ENCODE measurements at places on chromosomes 4 and X.

GRCh38 chr4:2284161-2284933, 22.4 kb upstream of the MXD4 start:
- no peak for DNase-seq

DNA sequence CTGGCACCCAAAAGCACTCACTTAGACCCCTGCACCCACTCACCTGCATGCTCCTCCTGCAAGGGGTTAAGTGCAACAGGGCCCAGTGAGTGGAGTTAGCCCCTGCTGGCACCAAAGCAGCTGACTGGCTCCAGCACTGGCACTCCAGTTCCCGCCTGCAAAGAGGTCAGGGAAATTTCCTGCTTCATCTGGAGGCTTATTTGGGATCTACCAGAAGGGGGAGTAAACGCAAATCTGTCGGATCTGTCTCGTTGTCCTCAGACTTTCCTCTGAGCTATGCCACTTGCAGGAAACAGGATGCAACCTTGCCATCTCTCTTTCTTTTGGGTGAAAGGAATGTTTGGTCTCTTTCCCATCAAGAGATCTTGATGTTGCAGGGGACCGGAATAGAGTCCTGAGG, 435.6 kb downstream of the PCDH10 start:
- DNase-seq = peak; percentile 30

GRCh38 chrX:42678133-42678532, 99.8 kb downstream of the PPP1R2C start:
- peak; percentile 17 for DNase-seq

- DNase-seq = no peak
Observed at GRCh38 chr4:145763399-145763798, 83.5 kb downstream of the C4orf51 start.

DNA sequence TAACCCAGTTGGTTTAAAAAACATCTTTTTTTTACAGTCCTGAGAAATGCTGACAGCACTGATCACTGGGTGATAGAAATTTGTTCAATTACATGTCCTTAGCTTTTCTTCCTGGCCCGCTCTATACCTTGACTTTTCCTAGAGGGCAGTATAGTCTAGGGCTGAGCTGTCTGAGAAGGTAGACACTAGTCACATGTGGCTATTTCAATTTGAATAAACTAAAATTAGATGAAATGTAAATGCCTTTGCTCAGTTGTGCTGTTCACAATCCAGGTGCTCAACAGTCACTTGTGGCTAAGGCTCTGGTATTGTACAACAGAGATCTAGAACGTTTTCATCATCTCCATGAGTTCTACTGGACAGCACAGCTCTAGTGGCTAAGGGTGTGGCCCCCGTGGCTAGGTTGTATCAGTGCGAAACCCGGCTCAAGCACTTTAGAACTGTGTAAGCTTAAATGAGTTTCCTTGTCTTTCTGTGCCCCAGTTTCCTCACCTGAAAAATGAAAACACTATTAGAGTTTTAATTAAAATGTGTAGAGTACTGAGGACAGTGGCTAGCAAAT, 111.6 kb upstream of the WDR17 start:
- peak; percentile 36 for DNase-seq

- no peak for DNase-seq
Observed at GRCh38 chr4:169870507-169870906, 112.8 kb upstream of the HPF1 start.

- DNase-seq = no peak
Observed at GRCh38 chr4:1229117-1229849, 19.6 kb downstream of the CTBP1 start.

GRCh38 chr4:179662522-179662921, 2220.3 kb upstream of the AGA start:
- no peak for DNase-seq

DNA sequence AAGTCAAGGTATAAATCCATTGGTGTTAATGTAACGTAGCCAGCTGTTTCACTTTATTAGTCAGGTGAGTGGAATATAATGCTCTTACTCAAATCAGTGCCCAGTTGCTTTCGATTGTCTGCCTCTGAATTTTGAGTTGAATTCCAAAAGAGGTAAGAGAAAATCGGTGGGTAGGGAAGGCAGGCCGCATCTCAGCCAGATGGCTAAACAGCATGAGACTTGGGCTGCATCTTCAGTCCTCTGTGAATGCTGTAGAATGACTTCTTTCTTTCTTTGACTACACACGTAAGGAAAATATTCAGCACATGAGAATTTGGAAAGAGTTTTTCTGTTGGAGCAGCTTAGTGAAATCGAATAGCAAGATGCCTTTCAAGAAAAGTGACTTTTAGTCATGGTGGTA, 49.5 kb downstream of the TSPAN7 start:
- DNase-seq = no peak

- DNase-seq = no peak
Observed at GRCh38 chrX:47530049-47530448, 31.0 kb upstream of the ARAF start.

DNA sequence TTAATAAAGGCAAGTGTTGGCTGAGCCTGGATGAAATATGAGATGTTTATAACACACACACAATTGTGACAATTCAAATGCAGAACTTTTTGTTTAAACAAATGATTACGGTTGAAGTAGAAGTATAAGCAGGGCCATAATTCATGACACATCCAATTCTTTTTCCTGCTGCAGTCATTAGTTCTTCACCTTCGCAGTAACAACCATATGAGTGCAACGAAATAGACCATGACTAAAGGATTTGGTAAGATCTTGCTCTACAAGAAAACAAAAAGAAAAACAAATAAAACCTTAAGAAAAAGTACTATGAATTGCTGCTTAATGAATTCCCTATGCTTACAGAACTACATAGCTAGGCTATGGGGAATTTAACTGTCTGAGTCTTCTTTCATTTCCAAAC, 13.9 kb upstream of the BMPR1B start:
- no peak for DNase-seq

DNA sequence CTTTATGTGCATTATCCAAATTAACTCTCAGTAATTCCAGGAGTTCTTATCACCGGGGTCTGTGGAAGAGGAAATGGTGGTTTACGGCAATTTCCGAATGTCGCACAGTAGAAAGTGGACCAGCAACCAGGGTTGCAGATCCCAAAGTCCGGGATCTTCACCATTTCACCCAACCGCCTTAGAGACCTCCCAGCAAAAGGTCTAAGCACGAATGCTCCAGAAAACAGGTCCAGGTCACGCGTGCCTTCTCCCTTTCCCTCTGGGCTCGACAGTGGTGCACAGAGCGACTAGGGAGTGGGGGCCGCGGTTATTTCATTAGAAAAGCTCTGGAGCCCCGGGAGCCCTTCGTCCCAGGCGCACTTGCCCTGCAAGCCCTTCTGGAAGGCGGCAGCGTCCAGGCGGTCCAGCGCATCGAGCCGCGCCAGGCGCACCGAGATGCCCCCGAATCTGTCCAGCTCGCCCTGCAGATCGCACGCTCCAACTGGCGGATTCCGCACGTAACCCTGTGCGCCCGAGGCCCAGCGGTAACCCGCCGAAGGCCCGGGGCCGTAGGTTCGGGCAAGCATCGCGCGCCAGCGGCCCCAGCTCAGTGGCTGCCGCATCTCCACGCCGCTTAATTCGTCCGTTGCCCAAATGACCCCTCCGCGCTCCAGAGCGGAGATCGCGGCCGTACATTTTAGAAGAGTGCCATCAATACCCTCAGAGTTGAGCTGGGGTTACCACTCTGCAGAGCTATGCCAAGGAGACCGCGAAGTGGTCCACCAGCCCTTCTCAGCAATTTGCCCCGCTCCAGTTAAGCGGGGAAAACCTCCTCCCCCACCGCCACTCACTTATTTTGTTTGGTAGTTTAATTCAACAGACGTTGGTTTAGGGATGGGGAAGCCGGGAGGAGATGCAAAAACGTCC, at the start of gene NUDT6:
Gene NUDT6 (minus strand): TSS at position 627 of the 906 bp plus-strand sequence. CDS start 25 bp downstream, at position 602.
- peak; percentile 75 for DNase-seq

GRCh38 chr4:105060628-105061027, 86.0 kb upstream of the TET2 start:
- DNase-seq = no peak

GRCh38 chr4:184384810-184385557, 89.4 kb downstream of the IRF2 start:
- no peak for DNase-seq

DNA sequence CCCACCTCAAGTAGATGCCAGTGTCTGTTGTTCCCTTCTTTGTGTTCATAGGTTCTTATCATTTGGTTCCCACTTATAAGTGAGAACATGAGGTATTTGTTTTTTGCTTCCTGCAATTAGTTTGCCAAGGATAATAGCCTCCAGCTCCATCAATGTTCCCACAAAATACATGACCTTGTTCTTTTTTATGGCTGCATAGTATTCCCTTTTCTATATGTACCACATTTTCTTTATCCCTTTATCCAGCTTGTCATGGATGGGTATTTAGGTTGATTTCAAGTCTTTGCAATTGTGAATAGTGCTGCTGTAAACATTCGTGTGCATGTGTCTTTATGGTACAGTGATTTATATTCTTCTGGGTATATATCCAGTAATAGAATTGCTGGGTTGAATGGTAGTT, 138.4 kb downstream of the GLRA3 start:
- no peak for DNase-seq

DNA sequence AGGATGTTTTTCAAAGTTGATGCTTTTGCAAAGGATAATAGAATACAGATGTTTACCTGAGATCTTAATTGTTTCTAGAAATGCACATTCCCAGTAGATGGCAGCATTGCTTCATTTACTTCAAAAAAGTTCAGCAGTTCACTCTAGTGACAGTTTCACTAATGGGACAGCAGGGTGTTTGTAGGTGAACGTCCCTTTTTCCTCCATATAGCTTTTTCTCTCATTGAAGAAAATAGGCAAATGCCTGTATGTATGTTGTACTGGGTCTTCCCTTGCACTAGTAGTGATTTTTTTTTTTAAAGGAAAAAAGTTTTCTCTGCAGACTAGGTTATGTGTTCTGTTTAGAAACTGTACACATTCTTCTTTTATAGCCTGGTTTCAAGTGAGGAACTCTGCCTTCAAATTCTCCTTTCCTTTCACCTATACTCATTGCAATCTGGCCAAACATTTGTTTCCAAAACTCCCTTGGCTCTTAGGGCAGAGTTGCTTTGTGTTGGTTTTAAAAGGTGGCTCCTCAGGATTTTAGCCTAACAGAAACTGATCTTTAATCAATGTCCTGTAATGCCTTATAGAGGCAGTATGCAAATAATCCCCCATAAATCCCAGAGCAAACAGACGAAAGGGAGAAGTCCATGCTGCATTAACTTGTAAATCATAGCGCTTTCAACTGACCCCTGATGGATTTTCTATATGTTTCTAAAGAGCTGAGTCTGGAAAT, 86.3 kb downstream of the EGF start:
- peak; percentile 50 for DNase-seq

- DNase-seq = no peak
Observed at GRCh38 chr4:186016796-186017195, 52.2 kb upstream of the TLR3 start.

DNA sequence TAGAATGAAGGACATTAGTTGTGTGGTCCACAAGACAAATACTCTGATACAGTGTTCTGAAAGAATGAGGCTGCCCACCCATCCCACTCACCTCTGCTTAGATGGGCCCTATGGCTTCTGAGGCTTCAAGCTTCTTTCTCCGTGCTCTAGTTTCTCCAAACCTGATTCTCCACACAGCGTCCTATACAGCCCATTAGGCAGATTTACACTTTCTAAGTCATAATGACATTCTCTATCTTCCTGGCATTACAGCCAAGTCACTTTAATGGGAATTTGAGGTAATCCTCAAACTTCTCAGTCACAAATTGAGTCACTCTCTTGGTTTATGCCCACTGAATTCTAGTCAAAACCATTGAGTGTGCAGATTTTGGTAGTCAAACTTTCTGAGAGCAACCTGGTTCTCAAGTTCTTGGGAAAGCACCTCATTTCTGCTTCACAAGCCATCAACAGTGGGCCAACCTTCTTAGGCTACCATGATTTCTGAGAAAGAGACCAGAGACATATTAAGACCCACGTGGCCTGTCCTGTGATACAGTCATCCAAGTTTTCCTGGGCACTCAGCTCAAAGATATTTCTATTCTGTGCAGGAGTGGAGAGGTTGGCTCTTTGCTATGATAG, 6.2 kb upstream of the SETD7 start:
- no peak for DNase-seq

- DNase-seq = no peak
Observed at GRCh38 chrX:72348247-72348979, 42.7 kb upstream of the CITED1 start.

DNA sequence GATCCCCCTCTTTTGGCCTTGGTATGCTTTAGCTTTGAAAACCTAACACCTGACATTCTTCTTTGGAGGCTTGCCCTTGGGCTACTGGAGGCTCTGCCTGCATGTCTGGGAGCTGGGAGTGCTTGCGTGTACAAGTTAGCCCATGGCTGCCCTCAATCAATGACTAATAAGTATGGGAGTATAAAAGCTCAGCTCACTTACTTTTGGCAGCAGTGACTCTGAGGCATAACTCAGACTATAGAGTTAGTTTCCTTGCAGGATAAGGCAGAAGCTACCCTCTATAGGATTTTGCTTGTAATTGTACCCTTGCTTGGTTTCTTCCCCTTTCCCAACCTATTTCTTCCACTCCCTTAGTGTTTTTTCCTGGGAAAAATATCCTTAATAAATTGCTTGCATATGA, 247.9 kb downstream of the PPP1R2C start:
- DNase-seq = no peak

DNA sequence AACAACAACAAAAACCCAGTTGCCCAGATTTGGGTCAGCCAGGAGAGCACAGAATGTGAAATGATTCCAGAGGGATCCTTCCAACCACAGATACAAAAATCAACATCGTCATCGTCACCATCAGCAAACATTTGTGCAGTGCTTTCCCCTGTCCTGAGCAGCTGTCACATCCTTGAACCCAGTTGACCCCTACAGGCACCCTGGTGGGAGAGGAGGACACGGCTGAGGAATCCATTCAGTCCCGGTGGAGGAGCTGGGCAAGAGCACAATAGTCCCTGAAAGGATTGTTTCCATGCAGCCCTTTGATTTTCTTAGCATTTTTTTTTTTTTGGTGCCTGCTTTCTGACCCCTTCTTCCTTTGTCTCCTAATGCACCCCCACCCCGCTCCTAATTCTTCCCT, 37.1 kb upstream of the STX18 start:
- DNase-seq = no peak

DNA sequence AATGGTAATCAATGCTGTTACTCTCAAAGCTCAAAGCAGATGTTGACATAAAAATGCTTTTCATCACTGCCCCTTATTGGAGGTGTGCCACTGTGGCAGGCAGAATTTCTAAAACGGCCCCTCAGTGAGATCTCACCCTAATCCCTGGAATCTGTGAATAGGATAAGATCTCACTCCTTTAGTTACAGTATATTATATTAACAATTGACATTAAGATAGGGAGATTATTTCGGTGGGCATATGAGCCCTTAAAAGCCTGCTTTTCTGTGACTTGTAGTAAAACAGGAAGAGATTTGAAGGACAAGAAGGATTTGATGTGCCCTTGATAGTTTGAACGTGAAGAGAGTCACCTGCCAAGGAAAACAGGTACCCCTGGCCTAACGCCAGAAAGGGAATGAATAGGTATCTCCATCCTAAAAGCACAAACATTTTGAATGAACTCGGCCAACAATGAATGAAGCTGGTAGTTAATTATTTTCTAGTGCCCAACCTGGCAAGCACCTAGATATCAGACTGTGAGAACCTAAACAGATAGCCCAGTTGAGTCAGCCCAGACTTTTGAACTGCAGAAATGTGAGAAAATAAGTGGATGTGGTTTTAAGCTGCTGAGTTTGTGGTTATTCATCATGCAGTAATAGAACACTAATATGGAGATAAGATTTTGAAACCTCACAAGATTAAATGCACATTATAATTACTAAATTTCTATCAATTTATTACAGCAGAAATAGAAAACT, 881.6 kb downstream of the PCDH18 start:
- no peak for DNase-seq

GRCh38 chr4:102616636-102617035, 115.5 kb downstream of the NFKB1 start:
- no peak for DNase-seq
